ENCODE measurements at places on chromosomes 1 and 21.

DNA sequence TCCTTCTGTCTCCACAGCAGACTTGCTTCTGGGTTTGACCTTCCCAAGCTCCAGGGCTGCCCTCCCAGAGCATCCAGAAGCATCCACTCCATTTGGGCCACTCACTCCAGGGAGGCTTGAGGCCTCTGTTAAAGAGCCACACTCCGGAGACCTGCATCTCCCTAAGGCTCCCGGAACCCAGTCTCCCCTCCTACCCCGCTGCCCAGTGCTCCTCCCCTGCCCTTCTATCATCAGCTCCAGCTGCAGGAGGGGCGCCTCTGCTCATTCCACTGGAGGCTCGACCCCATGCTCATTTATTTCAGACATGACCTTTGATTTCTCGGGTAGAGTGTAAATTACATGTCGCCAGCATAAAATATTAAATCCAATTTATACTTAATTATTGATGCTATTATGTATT lies 142.5 kb downstream of the SYF2 start:
- H3K4me1 ChIP-seq, result no peaks in the 10 kb centered on the region
- H3K27me3 ChIP-seq, result peaks cover 58% of the 10 kb centered on the region
- no peak for ATAC-seq
- H3K36me3 ChIP-seq, result no peaks in the 10 kb centered on the region
- H3K4me3 ChIP-seq, result no peak overlapping the region
- H3K27ac ChIP-seq, result no peak overlapping the region

DNA sequence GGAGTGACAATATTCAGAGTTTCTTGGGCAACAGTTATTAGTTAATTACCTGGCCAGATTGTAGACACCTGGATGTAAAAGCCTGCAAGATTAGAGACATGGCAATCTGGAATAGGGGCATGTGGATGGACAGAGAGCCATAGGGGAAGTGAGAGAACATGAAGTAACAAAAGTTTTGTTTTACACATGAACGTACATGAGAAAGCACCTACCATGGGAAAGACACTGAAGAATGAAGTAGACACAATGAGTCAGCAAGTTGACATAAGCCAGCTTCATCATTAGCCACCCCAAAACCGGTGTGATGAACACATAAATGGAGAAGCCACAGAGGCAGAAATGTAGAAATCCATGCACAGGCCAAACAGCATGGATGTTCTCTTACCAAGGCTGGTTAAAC lies 462.1 kb upstream of the C1orf87 start:
- no peak overlapping the region for H3K4me3 ChIP-seq
- ATAC-seq, result no peak
- H3K27me3 ChIP-seq, result no peaks in the 10 kb centered on the region
- no peaks in the 10 kb centered on the region for H3K4me1 ChIP-seq

DNA sequence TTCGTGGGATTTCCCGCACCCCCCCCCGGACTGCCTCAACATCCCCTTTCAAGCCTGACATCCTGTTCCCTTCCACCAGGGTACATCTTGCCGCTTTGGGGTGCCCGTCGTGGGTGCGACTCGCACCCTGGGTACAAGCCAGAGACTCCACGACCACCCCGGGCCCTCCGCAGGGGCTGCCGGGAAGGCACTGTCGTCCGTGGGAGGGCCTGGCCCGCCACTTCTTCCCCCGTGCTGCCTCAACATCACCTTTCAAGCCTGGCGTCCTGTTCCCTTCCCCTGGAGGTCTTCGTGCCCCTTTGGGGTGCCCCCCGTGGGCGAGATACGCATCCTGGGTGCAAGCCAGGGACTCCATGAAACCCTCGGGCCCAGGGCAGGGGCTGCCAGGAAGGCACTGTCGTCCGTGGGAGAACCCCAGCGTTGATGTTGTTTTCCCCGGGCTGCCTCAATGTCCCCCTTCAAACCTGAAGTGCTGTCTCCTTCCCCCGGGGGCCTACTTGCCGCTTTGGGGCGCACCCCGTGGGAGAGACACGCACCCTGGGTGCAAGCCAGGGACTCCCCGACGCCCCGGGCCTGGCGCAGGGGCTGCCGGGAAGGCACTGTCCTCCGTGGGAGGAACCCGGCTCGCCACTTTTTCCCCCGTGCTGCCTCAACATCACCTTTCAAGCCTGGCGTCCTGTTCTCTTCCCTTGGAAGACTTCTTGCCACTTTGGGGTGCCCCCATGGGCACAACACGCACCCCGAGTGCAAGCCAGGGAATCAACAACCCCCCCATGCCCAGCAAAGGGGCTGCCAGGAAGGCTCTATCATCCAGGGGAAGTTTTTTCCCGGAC lies 138.6 kb downstream of the LIPI start:
- no peak for ATAC-seq
- no peaks in the 10 kb centered on the region for H3K4me1 ChIP-seq
- peaks cover 18% of the 10 kb centered on the region for H3K36me3 ChIP-seq
- H3K27me3 ChIP-seq, result no peaks in the 10 kb centered on the region
- H3K4me3 ChIP-seq, result no peak overlapping the region

DNA sequence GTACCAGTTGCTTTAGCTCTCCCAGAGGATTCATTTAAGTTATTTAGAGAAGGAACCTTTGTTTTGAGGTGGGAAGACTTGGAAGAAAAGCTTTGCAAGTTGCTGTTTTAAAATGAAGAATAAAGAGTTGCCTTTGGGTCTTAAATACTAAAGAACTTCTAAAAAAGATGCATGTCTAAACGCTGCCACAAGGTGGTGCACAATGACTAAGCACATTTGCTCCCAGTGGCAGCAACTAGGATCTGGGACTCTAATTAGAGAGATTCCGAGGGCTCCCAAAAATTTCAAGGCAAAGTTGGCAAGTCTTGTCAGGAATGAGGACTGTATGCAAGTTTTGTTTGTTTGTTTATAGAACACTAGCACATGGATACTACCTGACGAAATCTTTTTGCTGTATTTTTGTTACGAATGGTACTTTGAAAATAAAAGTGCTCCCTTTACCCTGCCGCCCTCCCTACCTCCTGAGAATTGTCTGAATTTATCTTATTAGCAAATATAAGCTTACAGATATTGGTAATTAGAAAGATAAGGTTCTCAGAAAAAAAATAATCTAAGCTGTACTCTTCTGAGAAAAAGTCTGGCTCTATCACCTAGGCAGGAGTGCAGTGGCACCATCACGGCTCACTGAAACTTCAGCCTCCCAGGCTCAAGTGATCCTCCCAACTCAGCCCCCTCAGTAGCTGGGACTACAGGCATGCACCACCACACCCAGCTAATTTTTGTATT lies 121.8 kb downstream of the HFM1 start:
- H3K4me3 ChIP-seq, result no peak overlapping the region
- H3K4me1 ChIP-seq, result no peaks in the 10 kb centered on the region
- H3K27ac ChIP-seq, result no peak overlapping the region
- no peaks in the 10 kb centered on the region for H3K36me3 ChIP-seq
- no peaks in the 10 kb centered on the region for H3K27me3 ChIP-seq
- peak; percentile 69 for ATAC-seq

DNA sequence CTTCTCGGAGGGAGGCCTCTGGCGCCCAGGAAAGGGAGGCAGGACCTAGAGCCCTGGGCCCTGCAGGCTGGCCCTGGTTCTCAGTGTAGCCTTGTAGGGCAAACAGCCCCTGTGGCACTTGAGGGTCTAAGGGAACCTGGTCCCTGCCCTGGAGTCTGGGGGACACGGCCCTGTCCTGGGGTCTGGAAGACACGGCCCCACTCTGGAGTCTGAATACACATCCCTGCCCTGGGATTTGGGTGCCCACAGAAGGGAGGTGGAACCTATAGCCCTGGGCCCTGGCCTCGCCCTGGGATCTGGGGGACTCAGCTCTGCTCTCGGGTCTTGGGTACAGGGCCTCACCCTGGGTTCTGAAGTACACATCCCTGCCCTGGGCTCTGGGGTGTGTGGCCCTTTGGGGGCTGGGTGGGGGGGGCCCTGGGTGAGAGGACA lies 97.9 kb downstream of the OBSCN start:
- H3K27me3 ChIP-seq, result peaks cover 39% of the 10 kb centered on the region
- H3K4me1 ChIP-seq, result no peaks in the 10 kb centered on the region
- no peak overlapping the region for H3K27ac ChIP-seq
- no peak overlapping the region for H3K4me3 ChIP-seq

DNA sequence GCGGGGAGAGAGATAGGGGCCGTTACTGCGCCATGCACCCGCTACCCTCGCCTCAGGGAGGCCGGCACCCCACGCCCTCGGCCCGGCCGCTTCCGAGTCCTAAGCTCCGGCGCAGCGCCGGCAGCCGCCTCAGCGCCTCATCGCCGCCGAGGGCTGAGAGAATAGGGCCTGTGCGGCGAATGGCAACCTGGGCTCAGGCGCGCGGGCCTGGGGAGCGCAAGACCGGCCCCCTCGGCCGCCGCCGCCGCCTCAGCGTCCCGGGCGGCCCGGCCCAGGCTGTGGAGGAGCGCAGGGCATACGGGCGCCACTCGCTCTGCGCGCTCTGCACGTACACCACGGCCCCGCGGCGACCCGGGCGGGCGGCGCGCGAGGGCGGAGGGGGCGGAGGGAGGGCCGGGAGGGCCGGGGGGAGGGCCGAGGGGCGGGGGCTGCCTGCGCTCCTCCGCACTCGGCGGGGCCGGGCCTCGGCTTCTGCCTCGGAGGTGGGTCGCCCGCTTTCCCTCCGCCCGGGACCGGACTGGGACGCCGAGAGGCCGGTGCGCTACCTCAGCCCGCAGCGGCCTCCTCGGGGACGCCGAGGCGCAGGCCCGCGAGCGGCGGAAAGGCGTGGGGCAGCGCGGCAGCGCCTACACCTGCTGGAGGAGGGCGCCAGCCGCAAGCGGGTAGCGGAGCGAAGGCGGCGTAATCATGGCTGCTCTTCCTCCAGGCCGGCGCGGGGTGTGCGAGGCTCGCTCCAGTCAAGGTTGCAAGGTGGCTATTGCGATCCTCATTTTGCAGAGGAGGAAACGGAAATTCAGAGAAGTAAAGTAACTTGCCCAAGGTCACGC lies at the start of gene EGLN1:
TSS of gene EGLN1 (minus strand) at position 317 of the 827 bp plus-strand sequence. CDS start 399 bp downstream, outside the sequence.
- peak; percentile 90 for ATAC-seq
- no peaks in the 10 kb centered on the region for H3K36me3 ChIP-seq
- peaks cover 46% of the 10 kb centered on the region for H3K4me1 ChIP-seq
- H3K27ac ChIP-seq, result peak within 1 kb of the TSS; percentile 97
- H3K4me3 ChIP-seq, result peak within 1 kb of the TSS; percentile 66

DNA sequence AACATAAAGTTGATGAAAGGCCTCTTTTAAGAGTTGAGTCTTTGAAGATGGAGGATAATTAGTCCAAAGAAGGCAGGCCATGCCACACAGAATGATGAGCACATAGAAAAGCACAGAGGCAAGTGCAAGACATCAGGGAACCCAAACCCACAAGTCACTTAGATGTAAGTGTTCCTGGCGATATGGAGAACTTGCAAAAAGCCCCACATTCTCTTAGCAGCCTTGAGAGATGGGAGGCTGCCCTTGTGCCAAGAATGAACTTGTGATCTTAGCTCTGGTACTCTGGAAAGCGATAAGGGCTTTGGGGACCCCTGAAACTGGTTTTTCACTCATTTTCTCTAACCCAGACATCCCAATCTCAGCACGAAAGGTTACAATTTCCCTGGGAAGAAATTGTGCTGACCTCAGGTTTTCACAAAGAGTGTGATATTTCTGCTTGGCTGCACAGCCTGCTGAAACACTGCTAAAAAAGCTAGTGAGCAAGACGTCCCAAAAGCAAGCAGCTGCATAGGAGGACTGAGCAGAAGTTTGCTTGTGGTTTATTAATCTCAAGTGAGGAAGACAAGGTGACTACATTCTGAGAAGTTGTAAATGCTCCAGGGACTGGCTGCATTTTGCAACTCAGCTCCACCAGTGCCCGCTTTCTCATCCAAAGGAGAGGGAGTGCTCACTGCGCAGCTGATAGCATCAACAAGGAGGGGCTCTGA lies 496.9 kb upstream of the CAMK1G start:
- H3K4me3 ChIP-seq, result no peak overlapping the region
- H3K27ac ChIP-seq, result no peak overlapping the region
- no peaks in the 10 kb centered on the region for H3K36me3 ChIP-seq
- no peaks in the 10 kb centered on the region for H3K27me3 ChIP-seq
- H3K4me1 ChIP-seq, result no peaks in the 10 kb centered on the region
- ATAC-seq, result no peak

DNA sequence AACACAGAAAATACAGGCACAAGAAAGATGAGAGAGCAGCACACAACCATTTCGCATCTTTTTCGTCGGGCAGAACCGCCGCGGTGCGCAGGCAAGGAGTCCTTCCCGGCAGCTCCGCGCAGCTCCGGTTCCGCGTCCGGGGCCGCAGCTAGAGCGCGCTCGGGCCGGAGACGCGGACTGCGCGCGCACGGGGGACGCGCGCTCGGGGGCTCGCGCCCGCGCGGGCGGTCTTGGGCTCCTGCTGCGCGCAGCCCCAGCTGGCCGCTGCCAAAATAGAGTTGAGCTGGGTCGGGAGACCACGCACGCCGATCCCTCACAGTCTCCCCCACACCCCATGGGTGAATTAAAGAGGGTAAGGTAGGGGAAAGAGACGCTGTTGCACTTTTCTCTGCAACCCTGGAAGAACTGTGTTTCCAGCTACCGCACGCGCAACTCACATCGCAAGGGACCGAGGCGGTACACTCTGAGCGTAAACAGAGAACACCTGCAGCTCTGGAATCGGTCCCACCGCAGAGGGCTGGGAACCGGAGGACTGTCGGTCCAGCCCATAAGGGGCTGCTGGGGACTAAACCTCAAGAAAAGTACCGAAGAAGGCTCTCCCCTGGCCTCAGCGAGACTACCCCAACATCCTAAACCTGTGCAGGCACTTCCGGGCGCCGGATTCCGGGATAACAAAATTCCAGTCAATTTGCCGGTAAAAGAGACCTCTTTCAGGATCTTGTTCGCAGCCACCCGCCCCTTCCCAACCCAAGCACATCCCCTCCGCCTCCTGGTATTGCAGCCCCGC lies 1.7 kb downstream of the NR5A2 start:
- peak overlapping the region; percentile 20 for H3K4me3 ChIP-seq
- H3K4me1 ChIP-seq, result no peaks in the 10 kb centered on the region
- ATAC-seq, result peak; percentile 21
- H3K27ac ChIP-seq, result peak overlapping the region; percentile 2
- H3K36me3 ChIP-seq, result no peaks in the 10 kb centered on the region

- no peak for ATAC-seq
- peaks cover 48% of the 10 kb centered on the region for H3K4me1 ChIP-seq
- no peaks in the 10 kb centered on the region for H3K36me3 ChIP-seq
- H3K4me3 ChIP-seq, result no peak overlapping the region
- no peak overlapping the region for H3K27ac ChIP-seq
Measured at GRCh38 chr1:111512132-111512889, 8.9 kb upstream of the ADORA3 start.

- no peak within 1 kb of the TSS for H3K27ac ChIP-seq
- H3K27me3 ChIP-seq, result no peaks in the 10 kb centered on the region
- ATAC-seq, result no peak
- H3K4me3 ChIP-seq, result peak within 1 kb of the TSS; percentile 19
Measured at GRCh38 chr1:160579216-160579701, at the start of gene CD84. Gene CD84 (minus strand): TSS chr1:160579496. CDS start chr1:160579437, 59 bp downstream.

GRCh38 chr1:230087028-230087716 lies 20.1 kb downstream of the GALNT2 start:
- ATAC-seq, result no peak
- peaks cover 98% of the 10 kb centered on the region for H3K4me1 ChIP-seq
- H3K27me3 ChIP-seq, result no peaks in the 10 kb centered on the region
- H3K36me3 ChIP-seq, result no peaks in the 10 kb centered on the region

GRCh38 chr21:38645282-38645681 lies 147.0 kb upstream of the ERG start:
- peaks cover 36% of the 10 kb centered on the region for H3K27me3 ChIP-seq
- no peak overlapping the region for H3K27ac ChIP-seq
- no peak for ATAC-seq
- no peak overlapping the region for H3K4me3 ChIP-seq
- no peaks in the 10 kb centered on the region for H3K36me3 ChIP-seq

GRCh38 chr21:46196733-46197132 lies 12.5 kb upstream of the SPATC1L start:
- peaks cover 93% of the 10 kb centered on the region for H3K36me3 ChIP-seq
- H3K27me3 ChIP-seq, result no peaks in the 10 kb centered on the region
- no peaks in the 10 kb centered on the region for H3K4me1 ChIP-seq
- no peak for ATAC-seq
- no peak overlapping the region for H3K4me3 ChIP-seq

Measured in gastroesophageal sphincter (tissue), 4 donors.